Osteoblast (primary cell): ENCODE measurements at places on chromosomes 12 and 14. TPM values are rescaled to one million over a fixed set of nuclear protein-coding genes. Genes with fewer than 3 reads are reported as not detected.

The RNF212B gene
- total RNA-seq = not detected in 2 replicates

The ERP27 gene
- not detected in 2 replicates for total RNA-seq

The MFAP5 gene
- total RNA-seq = 57.9 and 88.4 TPM in 2 replicates

The JAG2 gene
- 1.8 and 3.3 TPM in 2 replicates for total RNA-seq

The GON7 gene
- total RNA-seq = 11.2 and 11.6 TPM in 2 replicates

The METAP2 gene
- 80.7 and 91.6 TPM in 2 replicates for total RNA-seq

The HOXC12 gene
- under 0.01 TPM in 1 of 2 replicates, not detected in the other for total RNA-seq

The GAS2L3 gene
- total RNA-seq = 29.3 and 33.3 TPM in 2 replicates

The ANG gene
- 7.2 and 8.3 TPM in 2 replicates for total RNA-seq

The TMEM117 gene
- 20.6 and 22.4 TPM in 2 replicates for total RNA-seq
